Gastroesophageal sphincter (tissue), 4 donors: ENCODE measurements at places on chromosomes 4 and X.

GRCh38 chr4:152014280-152014679 is 253.5 kb upstream of the GATB start:
- no peaks in the 10 kb centered on the region for H3K27me3 ChIP-seq
- no peak overlapping the region for H3K4me3 ChIP-seq
- H3K36me3 ChIP-seq, result no peaks in the 10 kb centered on the region
- H3K4me1 ChIP-seq, result no peaks in the 10 kb centered on the region

DNA sequence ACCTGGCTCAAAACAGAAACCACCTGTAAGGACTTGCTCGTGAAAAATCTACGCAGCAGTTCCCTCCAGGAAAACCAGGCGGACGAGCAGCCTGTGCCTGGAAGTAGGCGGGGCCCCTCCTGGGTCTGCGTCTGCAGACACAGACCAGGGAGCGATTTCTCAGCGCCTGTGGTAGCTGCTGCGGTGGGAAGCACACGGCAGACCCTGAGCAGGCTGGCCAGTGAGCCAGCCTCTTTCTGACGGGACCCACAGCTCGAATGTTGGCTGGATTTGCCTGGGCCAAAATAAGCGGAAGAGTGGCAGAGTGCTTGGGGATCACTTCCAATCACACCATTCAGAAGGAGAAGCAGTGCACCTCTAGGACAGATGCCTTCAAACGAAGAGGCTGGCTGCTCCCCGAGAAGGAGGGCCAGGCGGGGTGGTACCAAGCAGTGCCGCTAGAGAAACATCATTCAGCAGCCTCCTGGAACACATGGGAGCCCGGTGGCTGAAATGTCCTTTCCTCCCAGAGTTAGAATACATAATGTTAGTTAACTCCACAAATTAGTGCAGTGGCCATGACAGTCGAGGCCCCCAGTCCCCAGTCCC is 85.9 kb downstream of the GATB start:
- peak; percentile 84 for ATAC-seq
- peak overlapping the region; percentile 58 for H3K27ac ChIP-seq
- H3K27me3 ChIP-seq, result no peaks in the 10 kb centered on the region
- H3K4me3 ChIP-seq, result peak overlapping the region; percentile 46

GRCh38 chrX:30865015-30865414 is 24.0 kb downstream of the TAB3 start:
- H3K4me3 ChIP-seq, result no peak overlapping the region
- no peaks in the 10 kb centered on the region for H3K4me1 ChIP-seq
- no peaks in the 10 kb centered on the region for H3K36me3 ChIP-seq
- H3K27me3 ChIP-seq, result no peaks in the 10 kb centered on the region
- ATAC-seq, result no peak

- no peak overlapping the region for H3K4me3 ChIP-seq
- peak; percentile 61 for ATAC-seq
- H3K36me3 ChIP-seq, result no peaks in the 10 kb centered on the region
Observed at GRCh38 chr4:176090115-176090514, 24.5 kb downstream of the WDR17 start.

DNA sequence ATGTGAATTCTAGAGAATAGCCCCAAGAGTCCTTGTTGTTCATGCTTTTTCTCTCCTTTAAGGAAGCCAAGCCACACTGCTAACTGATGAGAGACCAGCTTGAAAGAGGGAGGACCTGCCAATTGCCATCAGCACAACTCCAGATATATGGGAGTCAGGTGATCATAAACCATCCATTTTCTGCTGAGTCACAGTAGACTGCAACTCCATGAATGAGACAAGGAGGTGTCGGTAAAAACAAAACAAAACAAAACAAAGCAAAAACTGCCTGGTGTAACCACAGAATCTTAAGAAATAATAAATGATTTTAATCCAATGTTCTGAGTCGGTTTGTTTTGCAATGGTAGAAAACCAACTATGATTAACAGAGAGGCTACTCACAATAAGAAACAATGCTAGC is 837.3 kb downstream of the PCDH7 start:
- no peak overlapping the region for H3K27ac ChIP-seq
- no peak for ATAC-seq
- no peaks in the 10 kb centered on the region for H3K4me1 ChIP-seq
- no peaks in the 10 kb centered on the region for H3K36me3 ChIP-seq
- no peaks in the 10 kb centered on the region for H3K27me3 ChIP-seq

DNA sequence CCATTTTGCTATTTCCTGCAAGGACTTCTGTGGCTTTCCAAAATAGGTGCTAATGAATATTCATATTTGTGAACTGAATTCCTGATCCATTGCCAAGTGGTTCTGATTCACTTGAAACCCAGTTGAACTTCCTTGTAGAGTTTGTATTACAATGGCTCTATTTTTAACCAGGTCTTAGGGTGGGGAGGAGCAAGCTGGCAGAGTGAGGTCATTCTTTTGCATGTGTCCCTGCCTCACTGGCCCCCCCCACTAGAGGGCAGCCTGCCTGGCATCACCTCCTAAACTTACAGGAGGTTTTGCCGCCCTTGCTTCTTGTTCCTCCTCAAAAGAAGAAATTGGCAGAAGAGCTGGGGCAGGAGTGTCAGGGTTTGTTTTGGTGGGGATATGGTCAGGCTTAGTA is 10.5 kb downstream of the PTTG2 start:
- H3K27ac ChIP-seq, result peak overlapping the region; percentile 59
- no peaks in the 10 kb centered on the region for H3K27me3 ChIP-seq
- peaks cover 49% of the 10 kb centered on the region for H3K4me1 ChIP-seq
- H3K36me3 ChIP-seq, result no peaks in the 10 kb centered on the region

DNA sequence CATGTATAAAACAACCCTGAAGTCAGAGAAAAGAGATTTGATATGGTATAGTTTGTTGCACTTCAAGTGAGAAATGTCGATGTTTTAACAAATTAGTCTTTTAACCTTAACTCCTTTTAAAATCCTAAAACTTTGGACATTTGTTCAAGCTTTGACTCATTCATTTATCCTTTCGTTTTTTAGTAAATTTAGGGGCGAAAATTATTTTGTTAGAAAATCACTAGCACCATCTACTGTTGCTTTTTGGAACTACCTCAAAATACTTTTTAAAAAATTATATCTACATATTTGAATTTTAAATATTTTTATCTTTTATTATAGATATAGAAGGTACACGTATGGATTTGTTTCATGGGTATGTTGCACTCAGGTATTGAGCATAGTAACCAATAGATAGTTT is 165.1 kb upstream of the POF1B start:
- no peak overlapping the region for H3K4me3 ChIP-seq
- H3K27me3 ChIP-seq, result no peaks in the 10 kb centered on the region
- no peak overlapping the region for H3K27ac ChIP-seq
- H3K36me3 ChIP-seq, result no peaks in the 10 kb centered on the region
- no peak for ATAC-seq

- H3K4me1 ChIP-seq, result no peaks in the 10 kb centered on the region
- no peak overlapping the region for H3K27ac ChIP-seq
- peak overlapping the region; percentile 30 for H3K4me3 ChIP-seq
- no peaks in the 10 kb centered on the region for H3K27me3 ChIP-seq
Observed at GRCh38 chrX:41421071-41421729, 25.9 kb upstream of the NYX start.

- no peak for ATAC-seq
- H3K4me1 ChIP-seq, result no peaks in the 10 kb centered on the region
- no peak overlapping the region for H3K27ac ChIP-seq
- H3K36me3 ChIP-seq, result no peaks in the 10 kb centered on the region
Observed at GRCh38 chr4:87209182-87209581, 11.2 kb downstream of the KLHL8 start.

GRCh38 chr4:89733946-89734345 is 103.0 kb downstream of the SNCA start:
- no peak for ATAC-seq
- H3K36me3 ChIP-seq, result no peaks in the 10 kb centered on the region
- H3K4me3 ChIP-seq, result no peak overlapping the region
- H3K4me1 ChIP-seq, result no peaks in the 10 kb centered on the region
- no peak overlapping the region for H3K27ac ChIP-seq

DNA sequence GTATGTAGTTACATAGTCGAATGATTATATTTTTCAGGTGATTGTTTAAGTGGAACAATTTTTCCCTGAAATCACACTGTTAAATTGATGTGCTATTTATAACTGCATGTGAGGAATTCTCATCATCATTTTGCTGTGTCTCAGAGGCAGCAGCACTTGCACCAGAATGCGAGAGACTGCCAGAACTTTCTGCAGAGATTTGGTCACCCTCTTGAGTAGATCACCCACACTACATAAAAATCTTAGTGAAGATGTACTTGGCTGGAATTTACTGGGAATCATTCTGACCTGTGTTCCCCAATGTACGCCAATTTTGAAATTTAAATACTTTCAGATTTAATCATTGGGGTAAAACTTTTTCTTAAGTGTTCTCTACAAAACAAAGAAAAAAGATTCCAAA is 5.4 kb downstream of the UGT2B4 start:
- no peaks in the 10 kb centered on the region for H3K4me1 ChIP-seq
- H3K4me3 ChIP-seq, result no peak overlapping the region
- ATAC-seq, result no peak
- no peaks in the 10 kb centered on the region for H3K36me3 ChIP-seq

- H3K27me3 ChIP-seq, result no peaks in the 10 kb centered on the region
- no peaks in the 10 kb centered on the region for H3K36me3 ChIP-seq
- no peak overlapping the region for H3K27ac ChIP-seq
- no peak for ATAC-seq
Observed at GRCh38 chrX:9285342-9285771, 179.5 kb upstream of the TBL1X start.

- no peak overlapping the region for H3K27ac ChIP-seq
- no peaks in the 10 kb centered on the region for H3K36me3 ChIP-seq
- no peak for ATAC-seq
- H3K27me3 ChIP-seq, result no peaks in the 10 kb centered on the region
- H3K4me1 ChIP-seq, result no peaks in the 10 kb centered on the region
Observed at GRCh38 chr4:116539744-116540143, 545.6 kb downstream of the TRAM1L1 start.

DNA sequence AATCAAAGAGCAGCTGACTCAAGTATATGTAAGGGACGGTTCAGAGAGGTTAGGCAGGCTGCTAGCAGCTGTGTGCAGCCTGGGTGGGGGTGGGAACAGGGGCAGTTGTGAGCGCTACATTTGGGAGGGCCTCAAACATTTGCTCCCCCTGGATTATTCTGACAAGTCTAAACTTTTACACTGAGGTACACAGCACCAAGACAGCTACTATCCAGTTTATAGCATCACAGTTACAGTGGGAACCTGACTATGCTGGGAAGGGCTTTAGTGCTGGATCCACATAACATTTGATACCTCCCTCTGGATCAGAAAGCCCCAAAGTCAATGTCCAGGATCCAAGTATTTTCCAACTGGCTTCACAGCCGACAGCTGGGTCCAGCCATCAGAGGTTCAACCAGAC is 55.8 kb upstream of the GIMD1 start:
- no peak overlapping the region for H3K4me3 ChIP-seq
- no peak overlapping the region for H3K27ac ChIP-seq
- H3K36me3 ChIP-seq, result no peaks in the 10 kb centered on the region
- no peak for ATAC-seq
- H3K4me1 ChIP-seq, result no peaks in the 10 kb centered on the region

DNA sequence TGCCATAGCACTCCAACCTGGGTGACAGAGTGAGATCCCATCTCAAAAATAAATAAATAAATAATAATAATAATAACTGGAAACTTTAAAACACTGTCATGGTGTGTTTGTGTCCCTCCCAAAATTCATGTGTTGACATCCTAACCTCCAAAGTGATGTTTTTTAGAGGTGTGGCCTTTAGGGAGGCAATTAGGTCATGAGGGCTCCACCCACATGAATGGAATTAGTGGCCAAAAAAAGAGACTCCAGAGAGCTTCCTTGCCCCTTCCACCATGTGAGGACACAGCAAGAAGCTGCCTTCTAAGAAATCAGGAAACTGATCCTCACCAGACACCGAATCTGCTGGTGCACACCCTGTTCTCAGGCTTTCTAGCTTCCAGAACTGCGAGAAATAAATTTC is 23.8 kb upstream of the RAPGEF2 start:
- H3K4me1 ChIP-seq, result no peaks in the 10 kb centered on the region
- no peak for ATAC-seq
- H3K4me3 ChIP-seq, result no peak overlapping the region
- no peak overlapping the region for H3K27ac ChIP-seq

DNA sequence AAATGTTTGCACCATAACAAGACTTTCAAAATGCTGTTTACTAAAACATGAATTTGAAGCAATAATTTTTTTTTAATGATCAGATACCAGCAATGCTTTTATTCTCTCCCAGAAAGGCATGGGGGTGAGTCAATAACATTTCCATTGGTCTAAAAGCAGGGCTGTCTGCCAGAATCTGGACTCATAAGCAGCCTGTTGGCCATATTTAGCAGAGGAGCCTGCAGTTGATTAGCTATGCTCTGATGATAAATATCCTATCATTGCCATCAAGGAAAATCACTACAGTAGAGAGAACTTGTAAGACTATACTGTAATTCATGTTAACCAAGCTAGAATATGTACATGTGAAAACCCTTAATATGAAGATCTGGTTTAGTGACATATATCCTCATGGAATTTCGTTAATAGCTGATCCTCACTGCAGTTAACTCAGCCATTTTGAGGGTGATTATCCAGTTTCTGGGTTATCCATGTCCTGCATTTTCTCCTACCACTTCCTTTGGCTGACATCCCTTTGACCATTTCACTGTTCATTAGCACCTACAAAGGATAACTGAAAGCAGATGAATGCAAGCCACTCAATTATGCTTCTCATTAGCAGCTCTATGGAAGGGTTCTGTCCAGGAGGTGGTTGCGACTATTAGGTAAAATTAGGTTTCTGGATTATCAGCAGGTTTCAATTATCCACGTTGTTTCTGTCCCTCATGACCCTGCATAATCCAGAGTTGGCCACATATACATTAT is 72.9 kb upstream of the DIAPH2 start:
- no peaks in the 10 kb centered on the region for H3K36me3 ChIP-seq
- H3K27ac ChIP-seq, result no peak overlapping the region
- H3K4me3 ChIP-seq, result no peak overlapping the region
- H3K27me3 ChIP-seq, result no peaks in the 10 kb centered on the region
- ATAC-seq, result no peak

- no peak for ATAC-seq
- H3K4me3 ChIP-seq, result no peak overlapping the region
- H3K27me3 ChIP-seq, result no peaks in the 10 kb centered on the region
- no peaks in the 10 kb centered on the region for H3K36me3 ChIP-seq
Observed at GRCh38 chr4:27789773-27790172, 929.1 kb downstream of the STIM2 start.

DNA sequence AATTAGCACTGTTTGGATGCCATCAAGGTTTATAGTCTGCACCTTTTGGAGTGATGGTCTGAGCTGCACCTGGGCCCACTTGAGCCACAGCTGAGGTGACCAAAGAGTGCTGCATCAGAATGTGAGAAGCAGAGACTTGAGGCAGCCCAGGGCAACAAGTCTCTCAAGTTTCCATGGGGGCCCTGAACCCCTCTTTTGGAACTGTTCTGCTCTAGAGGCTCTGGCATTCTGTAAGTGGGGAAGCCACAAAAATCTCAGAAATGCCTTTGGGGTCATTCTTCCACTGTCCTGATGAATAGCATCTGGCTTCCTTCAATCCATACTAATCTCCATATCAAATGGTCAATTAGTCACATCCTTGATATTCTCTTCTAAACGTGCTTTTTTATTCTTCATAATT is 298.4 kb upstream of the MAOA start:
- H3K27me3 ChIP-seq, result no peaks in the 10 kb centered on the region
- ATAC-seq, result no peak
- H3K4me3 ChIP-seq, result no peak overlapping the region
- H3K4me1 ChIP-seq, result no peaks in the 10 kb centered on the region
- no peak overlapping the region for H3K27ac ChIP-seq

- H3K4me3 ChIP-seq, result no peak overlapping the region
- no peaks in the 10 kb centered on the region for H3K4me1 ChIP-seq
Observed at GRCh38 chr4:123484291-123484926, 87.8 kb downstream of the SPRY1 start.

GRCh38 chr4:8641931-8642650 is 49.5 kb downstream of the CPZ start:
- peaks cover 53% of the 10 kb centered on the region for H3K27me3 ChIP-seq
- H3K4me3 ChIP-seq, result no peak overlapping the region
- H3K36me3 ChIP-seq, result no peaks in the 10 kb centered on the region
- H3K27ac ChIP-seq, result no peak overlapping the region
- H3K4me1 ChIP-seq, result no peaks in the 10 kb centered on the region
- no peak for ATAC-seq
